Retina (tissue), 1 donor: ENCODE measurements at places on chromosomes 11 and 22.

GRCh38 chr22:45743687-45744086 lies 72.1 kb downstream of the ATXN10 start:
- DNase-seq, result no peak

- no peak for DNase-seq
These were observed 14.4 kb downstream of the SCARF2 start for GRCh38 chr22:20423008-20423905.

- DNase-seq, result peak; percentile 43
These were observed 14.9 kb upstream of the ELFN2 start for GRCh38 chr22:37442135-37442534.

DNA sequence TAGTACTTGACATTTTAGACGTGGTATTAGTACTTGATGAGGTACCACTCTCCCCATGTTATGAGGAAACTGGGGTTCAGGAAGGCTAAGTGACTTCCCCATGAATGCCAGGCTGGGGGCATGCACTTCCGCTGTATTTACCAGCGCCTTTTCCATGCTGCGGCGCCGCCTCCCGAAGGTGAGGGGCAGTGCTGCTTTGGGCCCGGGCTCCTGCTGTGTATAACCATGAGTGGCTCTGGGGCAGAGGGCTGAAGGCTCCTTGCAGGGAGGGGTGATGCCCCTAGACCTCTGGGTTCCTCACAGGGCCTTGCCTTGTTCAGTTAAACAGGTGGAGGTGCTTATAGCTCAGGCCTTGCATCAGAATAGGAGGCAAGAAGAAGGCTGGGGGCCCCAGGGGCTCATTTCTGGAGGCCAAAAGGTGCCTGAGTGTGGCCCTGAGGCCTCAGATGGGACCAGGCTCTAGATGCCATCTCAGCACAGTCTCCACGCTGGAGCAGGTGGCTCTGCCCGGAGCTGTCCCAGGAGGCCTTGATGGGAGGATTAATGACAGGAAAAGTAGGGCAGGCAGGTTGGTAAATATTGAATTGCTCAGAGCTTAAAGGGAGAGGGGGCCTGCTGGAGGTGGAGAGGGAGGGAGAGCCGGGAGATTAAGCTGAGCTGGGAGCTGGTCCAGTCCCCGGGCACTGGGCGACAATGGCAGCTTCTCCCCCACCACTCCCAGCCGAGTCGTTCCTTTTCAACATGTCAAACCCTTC lies 129.6 kb downstream of the CEP164 start:
- peak; percentile 54 for DNase-seq

DNA sequence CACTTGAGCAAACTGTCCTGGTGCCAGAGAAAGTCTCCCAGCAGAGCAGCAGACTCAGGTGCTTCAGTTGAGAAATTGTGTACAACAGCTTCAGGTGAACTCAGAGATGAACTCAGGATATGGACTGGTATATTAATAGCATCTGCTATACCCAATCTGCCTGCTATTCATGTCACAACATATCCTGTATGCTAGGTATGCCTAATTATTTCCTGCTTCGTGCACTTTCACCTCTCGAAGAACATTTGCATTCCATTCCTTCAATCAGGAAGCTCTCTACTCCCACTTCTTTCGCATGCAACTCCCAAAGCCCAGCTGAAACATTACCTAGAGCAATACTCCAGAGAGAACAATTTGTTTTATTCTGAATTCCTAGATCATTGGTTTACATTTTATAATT lies 207.7 kb downstream of the KCNA4 start:
- no peak for DNase-seq

- DNase-seq, result no peak
These were observed 80.9 kb upstream of the MYO18B start for GRCh38 chr22:25661073-25661472.

- no peak for DNase-seq
These were observed 16.4 kb upstream of the OR6M1 start for GRCh38 chr11:123822599-123822998.

GRCh38 chr22:30296324-30296723 lies 7.0 kb upstream of the CASTOR1 start:
- no peak for DNase-seq

DNA sequence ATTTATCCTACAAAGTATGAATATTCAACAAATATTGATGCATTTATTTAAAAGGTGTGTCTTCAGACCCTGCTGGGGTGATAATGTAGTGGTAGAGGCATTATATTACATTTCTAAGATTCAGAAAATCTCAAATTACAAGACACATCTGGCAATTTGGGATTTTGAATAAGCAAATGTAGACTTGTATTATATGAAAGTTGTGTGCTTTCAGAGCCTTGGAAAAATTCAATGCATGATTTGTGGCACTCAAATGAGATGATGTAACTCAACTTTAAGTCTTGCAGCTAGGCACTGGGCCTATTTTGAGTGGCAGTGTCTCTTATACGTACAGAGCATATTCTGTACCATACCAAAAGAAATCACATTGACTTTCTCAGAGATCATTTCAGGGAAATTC lies 214.4 kb downstream of the ETS1 start:
- no peak for DNase-seq

- no peak for DNase-seq
These were observed 15.6 kb downstream of the ARAP1 start for GRCh38 chr11:72736452-72737069.

- peak; percentile 49 for DNase-seq
These were observed 61.1 kb downstream of the CACNA1I start for GRCh38 chr22:39631381-39632286.

- no peak for DNase-seq
These were observed 42.9 kb downstream of the AMPD3 start for GRCh38 chr11:10498022-10498400.

- no peak for DNase-seq
These were observed 16.2 kb downstream of the LRRC32 start for GRCh38 chr11:76654298-76654851.

DNA sequence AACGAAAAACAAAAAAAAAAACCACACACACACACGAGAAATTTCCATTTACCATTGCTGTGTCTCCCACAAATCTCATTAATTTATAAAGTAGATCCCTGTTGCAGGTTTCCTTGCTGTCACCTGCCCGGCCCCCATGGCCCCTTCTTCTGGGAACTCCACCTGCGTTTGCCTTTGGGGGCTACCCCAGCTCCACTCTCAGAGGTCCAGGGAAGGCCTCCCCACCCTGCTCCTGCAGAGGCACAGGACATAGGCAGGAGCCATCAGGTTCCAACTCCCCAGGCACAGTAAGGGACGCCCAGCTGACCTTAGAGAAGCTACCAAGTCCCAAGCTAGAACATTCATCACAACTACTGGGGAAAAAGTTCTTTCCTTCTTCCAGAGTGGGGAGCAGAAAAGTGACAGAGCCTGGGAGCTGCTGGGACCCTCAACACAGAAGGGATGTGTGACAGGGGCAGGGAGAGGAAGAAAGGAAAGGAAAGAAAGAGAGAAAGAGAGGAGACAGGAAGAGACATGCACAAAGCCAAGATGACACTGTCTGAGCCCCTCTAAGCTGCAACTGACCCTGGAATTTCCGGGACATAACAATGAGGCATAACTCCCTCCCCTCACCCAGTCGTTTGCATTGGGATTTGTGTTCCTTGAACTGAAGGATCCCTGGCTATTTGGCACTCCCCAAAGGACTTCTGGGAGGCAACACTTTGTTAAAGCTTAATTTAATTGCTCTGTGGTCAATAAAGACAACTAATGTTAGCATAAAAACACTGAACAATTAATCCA lies 175.7 kb downstream of the SHANK2 start:
- no peak for DNase-seq

- DNase-seq, result no peak
These were observed 20.6 kb downstream of the TMPRSS6 start for GRCh38 chr22:37088750-37089408.

- no peak for DNase-seq
These were observed 35.3 kb downstream of the TMPRSS5 start for GRCh38 chr11:113670831-113671215.

DNA sequence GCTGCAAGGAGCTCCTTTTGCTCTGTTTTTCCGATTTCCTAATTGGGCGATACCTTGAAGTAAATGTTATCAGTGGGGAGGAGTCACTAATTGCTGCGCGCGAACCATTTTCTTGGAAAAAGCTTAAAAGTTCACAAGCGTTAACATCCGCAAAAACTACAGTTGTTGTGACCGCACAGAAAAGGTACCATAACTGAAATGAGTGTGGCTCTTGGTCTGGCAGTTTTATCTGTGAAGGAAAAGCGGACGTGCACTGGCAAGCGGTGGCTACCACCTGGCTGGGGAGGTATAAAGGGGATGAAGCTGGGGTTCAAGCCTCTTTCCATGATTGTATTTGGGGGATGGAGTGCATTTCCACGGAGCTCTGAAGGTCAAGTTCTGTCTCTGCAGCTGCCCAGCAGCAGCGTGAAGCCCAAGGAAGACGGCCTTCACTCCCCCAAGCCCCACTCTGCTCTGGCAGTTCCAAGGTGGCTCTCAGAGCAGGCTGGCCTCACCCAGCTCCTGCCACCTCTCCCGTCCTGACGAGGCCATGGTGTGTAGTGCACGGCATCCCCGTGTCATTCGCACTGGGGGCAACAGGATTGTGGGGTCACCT lies 27.5 kb downstream of the MOV10L1 start:
- DNase-seq, result no peak

DNA sequence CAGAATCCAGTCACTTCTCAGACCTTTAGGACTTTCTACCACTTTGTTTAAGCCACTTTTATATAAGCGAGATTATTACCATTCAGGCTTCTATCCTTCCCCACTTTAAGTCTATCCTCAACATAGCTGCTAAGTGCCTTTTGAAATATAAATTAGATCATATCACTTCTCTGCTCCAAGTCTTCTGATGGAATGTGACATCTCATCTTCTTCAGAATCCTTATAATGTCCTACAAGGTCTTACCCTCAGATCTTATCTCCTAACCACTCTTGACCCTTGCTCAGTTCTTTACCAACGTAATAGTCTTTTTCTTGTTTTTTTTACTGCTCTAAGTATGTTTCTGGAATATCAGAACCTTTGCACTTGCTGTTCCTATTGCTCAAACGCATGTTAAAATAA lies 188.7 kb downstream of the DYNC2H1 start:
- no peak for DNase-seq

- peak; percentile 51 for DNase-seq
These were observed 21.4 kb upstream of the PACSIN2 start for GRCh38 chr22:43036282-43036829.

- no peak for DNase-seq
These were observed 7.3 kb upstream of the FXYD2 start for GRCh38 chr11:117831661-117832415.

DNA sequence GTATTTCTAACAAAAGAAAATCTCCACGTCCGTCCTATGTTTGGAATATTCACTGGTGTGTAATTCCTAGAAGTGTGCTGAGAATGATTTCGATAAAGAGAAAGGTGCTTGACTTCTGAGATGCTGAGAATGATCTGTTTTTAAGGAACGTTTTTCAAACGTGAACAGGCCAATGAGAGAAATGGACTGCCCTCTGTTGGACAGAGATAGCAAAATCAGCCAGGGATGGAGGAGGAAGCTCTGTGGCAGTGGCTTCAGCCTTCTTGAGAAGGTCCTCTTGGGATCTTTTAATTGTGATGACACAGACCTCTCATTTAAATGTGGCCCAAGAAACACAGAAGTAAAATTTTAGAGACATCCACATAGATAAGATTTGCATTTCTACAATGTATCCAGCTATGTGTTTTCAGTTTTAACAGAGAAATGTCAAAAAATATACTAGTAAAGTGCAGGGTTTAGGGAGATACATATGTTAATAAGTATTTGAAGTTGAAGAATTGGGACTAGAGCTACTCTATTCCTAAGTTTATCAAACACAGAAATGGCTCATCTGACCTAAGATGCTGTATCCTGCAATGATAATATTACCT lies 84.0 kb upstream of the RCN1 start:
- DNase-seq, result peak; percentile 69

DNA sequence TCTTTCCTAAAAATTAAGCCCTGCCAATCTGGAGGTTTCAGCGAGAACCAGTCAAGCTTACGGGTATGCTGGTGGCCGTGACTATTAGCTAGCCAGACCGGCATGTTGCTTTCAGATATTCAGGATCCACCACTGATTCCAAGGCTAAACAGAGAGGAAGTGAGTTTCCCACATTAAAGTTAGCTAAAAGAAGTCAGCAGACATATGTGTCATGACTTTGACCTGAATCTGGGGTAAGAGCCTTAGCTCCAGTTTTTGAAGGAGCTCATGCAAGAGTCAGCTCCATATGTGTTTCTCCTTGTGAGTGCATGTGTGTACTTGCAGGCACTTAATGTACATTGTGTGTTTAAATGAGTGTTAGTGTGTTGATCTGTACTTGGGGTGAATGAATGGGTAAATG lies 1.4 kb downstream of the ZFPL1 start:
- no peak for DNase-seq

DNA sequence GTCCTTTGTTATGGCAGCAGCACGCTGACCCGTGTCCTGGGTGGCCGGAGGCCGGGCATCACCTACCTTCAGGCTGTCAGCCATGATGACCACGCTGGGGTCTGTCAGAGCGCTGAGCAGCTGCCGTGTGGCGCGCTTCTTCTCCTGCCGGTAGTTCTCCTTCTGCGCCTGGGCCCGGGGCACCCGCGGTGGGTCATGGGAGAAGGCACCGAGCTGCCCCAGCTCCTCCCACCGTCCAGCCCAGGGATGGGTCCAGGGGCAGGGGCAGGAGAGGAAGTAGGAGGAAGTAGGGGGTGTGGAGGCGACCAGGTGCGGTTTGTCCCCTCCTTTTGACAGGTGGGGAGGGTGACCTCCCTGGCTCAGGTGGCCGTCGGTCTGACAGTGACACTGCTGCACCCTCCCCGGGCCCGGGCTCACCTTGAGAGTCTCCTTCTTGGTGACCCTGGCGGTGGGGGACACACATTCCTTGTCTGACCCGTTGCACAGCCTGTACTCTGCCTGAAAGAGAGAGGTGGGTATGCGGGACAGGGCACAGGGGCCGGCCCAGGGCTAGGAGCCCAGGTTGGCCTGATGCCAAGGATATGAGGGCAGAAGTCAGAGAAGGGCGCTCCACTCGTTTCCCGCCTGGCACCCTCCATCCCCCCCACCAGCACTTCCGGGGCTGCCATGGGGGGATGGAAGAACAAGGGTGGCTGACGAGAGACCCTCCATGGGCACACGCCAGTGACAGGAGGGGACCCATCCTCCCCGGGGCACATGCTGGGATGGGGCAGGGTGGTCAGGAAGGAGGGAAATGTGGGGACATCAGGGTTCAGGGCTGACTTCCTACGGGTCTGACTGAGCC lies 43.0 kb downstream of the OSBPL5 start:
- DNase-seq, result no peak

DNA sequence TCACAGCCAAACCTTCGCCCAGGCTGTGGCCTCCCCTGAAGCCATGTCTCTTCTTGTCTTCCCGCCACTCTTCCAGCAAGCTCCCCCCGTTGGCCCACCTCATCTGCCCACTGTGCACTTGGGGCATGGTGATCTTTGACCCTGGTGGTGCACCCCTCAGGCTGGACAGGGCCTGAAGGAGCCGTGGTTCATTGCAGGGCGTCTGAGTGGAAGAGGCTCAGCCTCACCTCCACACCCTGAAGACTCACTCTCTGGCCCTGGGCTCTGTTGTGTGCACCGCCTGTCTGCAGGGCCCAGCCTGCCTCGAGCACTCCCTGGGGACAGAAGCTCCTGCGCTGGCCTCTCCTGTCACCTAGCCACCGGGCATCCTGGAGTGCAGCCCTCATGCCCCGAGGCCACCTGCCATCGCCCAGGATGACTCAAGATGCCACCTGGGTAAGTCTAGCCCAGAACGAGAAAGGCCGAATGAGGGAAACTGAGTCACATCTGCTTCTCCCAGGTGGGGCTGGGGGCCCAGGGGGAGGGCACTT lies 40.8 kb upstream of the PPARA start:
- DNase-seq, result no peak
